ENCODE measurements at places on chromosomes 4 and X.

GRCh38 chrX:37659047-37659446 is 26.5 kb upstream of the XK start:
- DNase-seq = no peak

DNA sequence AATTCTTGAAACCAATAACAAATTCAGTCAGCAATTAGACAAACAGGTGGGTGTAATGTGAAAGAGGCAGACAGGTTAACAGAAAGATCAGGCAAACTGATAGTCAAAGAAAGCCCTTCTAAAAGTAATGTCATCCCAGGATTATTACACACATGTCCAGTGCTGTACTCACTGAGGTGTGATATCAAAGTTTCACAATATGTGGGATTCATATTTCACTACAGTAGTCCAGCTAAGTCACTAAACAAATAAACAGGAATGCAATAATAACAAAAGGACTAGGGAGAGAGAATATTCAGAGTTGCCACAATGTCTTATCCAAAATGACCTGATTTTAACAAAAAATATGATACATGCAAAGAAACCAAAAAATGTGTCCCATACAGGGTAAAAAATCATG is 787.5 kb downstream of the FSTL5 start:
- DNase-seq = no peak

GRCh38 chr4:113311047-113311446 is 261.6 kb downstream of the ANK2 start:
- no peak for DNase-seq

DNA sequence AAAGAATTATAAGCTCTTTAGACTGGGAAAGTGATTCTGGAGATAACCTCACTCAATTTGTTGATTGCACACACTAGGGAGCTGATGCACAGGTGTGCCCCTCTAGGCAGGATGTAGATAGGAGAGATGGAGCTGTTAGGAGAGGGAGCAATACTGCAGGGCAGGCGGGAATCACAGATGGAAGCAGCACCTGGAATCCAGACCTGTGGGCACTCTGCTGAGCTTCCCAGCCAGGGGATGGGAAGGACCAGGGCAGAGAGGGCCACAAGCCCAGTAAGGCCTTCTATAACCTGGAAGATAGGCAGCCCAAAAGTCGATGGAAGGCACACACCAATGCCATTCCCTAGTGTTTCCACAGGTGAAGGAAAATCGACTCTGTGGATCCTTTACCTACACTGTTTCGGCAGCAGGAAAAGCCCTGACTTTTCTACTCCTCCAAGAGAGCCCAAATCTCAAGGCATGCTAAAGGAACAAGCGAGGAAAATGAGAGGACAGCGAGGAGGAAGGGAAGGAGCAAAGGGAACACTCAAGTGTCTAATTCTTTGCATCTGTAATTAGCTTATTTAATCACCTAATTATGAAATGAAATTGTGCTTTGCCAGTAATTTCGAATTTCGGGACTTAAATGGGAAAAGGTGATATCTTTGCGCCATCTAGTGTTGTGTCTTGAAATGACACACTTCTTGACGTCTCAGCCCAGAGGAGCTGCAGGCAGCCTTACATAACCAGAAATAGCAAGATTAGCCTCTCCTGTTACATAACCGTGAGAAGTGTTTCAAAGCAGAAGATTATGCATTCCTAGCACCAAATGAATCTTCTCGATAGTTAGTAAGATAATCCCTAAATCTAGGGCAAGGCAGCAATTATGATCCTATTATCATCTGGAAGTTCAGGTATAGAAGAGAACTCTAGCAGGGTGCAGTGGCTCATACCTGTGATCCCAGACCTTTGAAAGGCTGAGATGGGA is 31.0 kb upstream of the TLR3 start:
- peak; percentile 56 for DNase-seq

- no peak for DNase-seq
Observed at GRCh38 chr4:962231-963208, 10.8 kb downstream of the DGKQ start.
